ENCODE measurements at places on chromosomes 12 and 14.

- no peak overlapping the region for H3K27ac ChIP-seq
- no peak overlapping the region for H3K4me3 ChIP-seq
- no peaks in the 10 kb centered on the region for H3K36me3 ChIP-seq
These were observed 82.5 kb upstream of the FICD start for GRCh38 chr12:108432423-108433121.

GRCh38 chr12:128690641-128691040, 133.1 kb downstream of the SLC15A4 start:
- no peaks in the 10 kb centered on the region for H3K27me3 ChIP-seq
- no peaks in the 10 kb centered on the region for H3K4me1 ChIP-seq
- DNase-seq, result no peak
- H3K36me3 ChIP-seq, result no peaks in the 10 kb centered on the region

DNA sequence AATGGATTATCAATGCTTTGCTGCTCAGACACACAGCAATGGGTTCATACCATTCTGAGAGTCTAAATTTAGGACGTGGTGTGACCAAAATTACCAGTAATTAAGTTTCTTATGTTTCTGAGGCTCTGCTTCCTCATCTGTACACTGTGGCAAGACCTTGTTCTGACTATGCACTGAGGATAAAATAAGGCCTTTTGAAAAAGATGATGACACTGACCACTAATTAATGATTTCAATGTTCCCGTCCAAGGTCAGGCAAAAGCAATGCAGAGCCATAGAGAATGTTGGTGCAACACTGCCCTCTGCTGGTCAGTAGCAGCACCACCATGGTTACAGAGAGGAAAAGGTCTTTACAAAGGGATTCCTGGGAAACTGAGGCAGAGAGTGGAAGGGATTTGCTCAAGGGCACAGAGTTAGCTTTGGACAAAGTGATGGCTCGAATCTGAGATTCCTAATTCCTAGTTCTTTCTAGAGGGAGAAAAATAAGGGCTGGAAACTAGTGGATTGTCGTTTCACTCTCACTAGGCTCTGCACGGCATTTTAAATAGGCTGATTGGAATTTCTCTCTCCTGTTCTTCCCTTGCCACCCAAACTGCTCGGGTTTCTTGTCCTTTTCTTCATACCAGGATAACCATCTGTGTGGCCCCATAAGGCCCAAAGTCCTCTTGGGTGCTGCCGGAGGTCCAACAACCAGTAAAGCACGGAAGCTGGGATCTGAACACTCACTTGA, 22.3 kb upstream of the P2RX7 start:
- no peaks in the 10 kb centered on the region for H3K4me1 ChIP-seq
- peak; percentile 63 for DNase-seq
- no peaks in the 10 kb centered on the region for H3K36me3 ChIP-seq
- H3K27me3 ChIP-seq, result no peaks in the 10 kb centered on the region

- no peak for DNase-seq
- peaks cover 3% of the 10 kb centered on the region for H3K27me3 ChIP-seq
- H3K4me3 ChIP-seq, result no peak overlapping the region
- H3K4me1 ChIP-seq, result no peaks in the 10 kb centered on the region
These were observed 65.8 kb upstream of the DACT1 start for GRCh38 chr14:58571769-58572472.

DNA sequence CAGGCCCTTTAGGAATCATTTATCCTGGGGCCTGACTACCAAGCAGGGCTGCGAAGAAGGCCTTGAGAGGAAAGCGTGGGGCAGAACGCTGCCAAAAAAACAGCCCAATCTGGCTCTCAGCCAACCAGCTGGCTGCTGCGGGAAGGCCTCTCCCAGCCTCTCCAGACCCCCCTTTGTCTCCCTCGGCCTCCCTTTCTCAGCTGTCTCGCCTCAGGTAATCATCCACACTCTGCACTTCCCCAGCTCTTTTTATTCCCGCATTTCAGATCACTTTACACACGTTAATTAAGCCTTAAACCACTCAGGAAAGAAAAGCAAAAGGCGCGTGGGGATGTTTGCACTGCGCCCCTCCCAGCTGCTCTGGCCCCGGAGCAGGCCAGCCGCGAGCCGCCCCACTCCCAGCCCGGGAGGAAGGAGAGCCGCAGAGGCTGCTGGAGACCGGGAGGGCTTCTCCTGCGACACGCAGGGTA, 208.2 kb upstream of the FOXN3 start:
- DNase-seq, result no peak
- no peaks in the 10 kb centered on the region for H3K27me3 ChIP-seq
- H3K4me3 ChIP-seq, result no peak overlapping the region
- no peak overlapping the region for H3K27ac ChIP-seq

DNA sequence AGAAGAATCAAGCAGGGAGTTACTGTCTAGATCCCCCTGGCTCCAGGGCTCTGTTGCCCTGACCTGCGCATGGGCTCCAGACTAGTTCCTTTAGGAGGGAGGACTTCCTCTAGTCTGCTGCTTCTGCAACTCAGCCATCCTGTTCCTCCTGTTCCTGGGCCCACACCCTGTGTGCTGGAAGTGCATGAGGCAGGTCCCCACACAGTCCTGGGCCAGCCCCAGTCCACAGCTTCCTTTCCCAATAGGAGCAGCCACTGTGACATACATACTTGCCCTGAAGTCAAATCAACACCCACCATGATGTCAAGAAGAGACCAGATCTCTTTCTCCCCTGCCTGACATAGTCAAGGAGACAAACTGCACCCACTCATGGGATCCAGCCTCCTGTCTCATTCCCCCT, 1.3 kb downstream of the SDR9C7 start:
- no peaks in the 10 kb centered on the region for H3K4me1 ChIP-seq
- peaks cover 4% of the 10 kb centered on the region for H3K27me3 ChIP-seq
- no peak overlapping the region for H3K27ac ChIP-seq
- no peak overlapping the region for H3K4me3 ChIP-seq

DNA sequence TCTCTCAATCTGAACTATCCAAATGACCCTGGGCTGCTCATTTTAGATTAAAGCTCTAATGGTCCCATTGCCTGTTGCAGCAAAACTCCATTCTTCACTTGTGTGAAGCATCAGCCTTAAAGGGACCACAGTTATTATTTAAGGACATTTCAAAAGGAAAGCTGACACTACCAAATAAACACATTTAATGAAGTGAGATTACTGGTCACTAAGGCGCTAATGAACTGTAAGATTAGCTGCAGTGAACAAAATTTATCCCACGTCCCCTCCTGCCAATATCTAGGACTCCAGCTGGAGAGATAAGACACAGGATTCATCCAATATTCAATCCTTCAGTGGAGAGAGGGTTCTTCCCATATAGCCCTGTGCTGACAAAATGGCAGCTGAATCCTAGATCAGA, 1029.2 kb upstream of the SEL1L start:
- no peaks in the 10 kb centered on the region for H3K36me3 ChIP-seq
- no peaks in the 10 kb centered on the region for H3K27me3 ChIP-seq
- no peak overlapping the region for H3K4me3 ChIP-seq
- DNase-seq, result no peak
- no peaks in the 10 kb centered on the region for H3K4me1 ChIP-seq

DNA sequence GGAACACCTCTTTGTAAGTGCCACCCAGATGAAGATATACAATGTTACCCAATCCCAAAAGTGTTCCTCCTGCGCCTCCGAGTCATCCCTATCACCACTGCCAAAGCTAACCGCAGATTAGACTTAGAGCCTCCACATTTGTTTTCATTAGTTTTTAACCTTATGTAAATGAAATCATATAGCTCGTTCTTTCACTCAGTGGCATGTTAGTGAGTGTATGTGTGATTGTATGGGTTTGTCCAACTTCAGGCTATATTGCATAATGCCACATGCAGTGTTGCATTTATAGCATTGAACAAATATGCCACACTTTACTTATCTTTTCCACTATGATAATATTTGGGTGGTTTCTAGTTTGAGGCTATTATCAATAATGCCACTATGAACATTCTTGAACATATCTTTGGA, 18.0 kb downstream of the MAP1LC3B2 start:
- H3K4me1 ChIP-seq, result no peaks in the 10 kb centered on the region
- H3K27me3 ChIP-seq, result no peaks in the 10 kb centered on the region
- H3K27ac ChIP-seq, result no peak overlapping the region
- no peaks in the 10 kb centered on the region for H3K36me3 ChIP-seq
- no peak for DNase-seq
- H3K4me3 ChIP-seq, result no peak overlapping the region

DNA sequence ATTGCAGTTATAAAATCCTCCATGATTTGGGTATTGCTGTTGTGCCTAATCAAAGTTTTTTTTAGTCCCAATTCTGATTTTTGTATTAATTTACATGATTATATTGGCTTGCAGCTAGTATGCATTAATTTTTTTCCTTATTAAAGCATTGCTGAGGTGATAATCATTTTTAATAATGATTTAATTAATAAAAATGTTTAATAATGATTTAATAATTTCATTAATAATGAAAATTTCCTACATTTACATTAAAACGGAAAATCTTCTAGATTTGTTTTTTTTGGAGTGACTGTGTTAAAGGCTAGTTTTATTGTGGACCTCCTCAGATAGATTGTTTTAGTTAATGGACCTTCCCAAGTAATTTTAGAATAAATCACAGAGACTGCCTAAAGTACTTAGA, 79.6 kb downstream of the CCDC91 start:
- no peaks in the 10 kb centered on the region for H3K36me3 ChIP-seq
- H3K27me3 ChIP-seq, result no peaks in the 10 kb centered on the region

DNA sequence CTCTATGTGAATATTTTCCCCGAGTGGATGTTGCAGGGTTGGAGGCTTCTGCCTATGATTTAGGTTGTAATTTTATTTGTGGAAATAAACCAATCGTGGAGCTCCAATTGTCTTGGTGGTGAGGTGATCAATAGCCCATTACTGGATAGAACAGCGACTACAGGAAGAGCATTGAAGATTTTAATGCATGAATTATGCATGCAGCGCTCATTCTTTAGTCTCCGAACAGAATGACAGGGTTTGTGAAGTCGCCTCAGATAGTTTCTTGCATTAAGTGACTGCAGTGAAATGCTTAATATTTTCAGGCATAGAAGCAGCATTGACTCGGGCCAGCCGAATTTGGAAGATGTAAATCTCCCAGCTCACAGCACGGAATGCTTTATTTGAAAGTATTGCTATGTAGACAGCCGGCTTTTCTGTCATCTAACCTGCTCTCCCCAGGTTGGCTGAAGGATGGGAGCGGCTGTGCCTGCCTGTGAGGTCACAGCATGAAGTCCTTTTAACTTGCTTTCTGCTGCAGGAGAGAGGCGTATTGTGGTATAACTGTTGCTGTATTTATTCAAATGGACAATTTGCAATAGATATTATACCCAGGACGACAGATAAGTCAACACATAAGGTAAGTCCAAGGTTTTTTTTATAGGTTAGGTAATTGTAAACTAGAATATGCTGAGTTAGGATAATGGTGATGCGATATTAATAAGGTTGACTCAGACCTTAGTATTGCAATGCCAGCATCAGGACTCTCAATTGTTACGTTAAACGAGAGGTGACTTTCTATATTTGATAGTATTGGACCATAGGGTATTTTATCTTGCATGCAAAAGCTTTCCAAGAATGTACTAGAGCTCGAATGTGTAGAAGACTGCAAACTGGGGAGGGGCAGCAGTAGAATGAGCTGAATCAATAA, 135.7 kb downstream of the CNTN1 start:
- no peaks in the 10 kb centered on the region for H3K4me1 ChIP-seq
- no peaks in the 10 kb centered on the region for H3K36me3 ChIP-seq
- no peaks in the 10 kb centered on the region for H3K27me3 ChIP-seq
- no peak overlapping the region for H3K4me3 ChIP-seq
- H3K27ac ChIP-seq, result no peak overlapping the region

GRCh38 chr12:58633479-58633878, 286.8 kb downstream of the LRIG3 start:
- peak; percentile 24 for DNase-seq
- no peaks in the 10 kb centered on the region for H3K36me3 ChIP-seq
- no peaks in the 10 kb centered on the region for H3K4me1 ChIP-seq

- no peak for DNase-seq
- H3K36me3 ChIP-seq, result no peaks in the 10 kb centered on the region
- no peaks in the 10 kb centered on the region for H3K27me3 ChIP-seq
- no peaks in the 10 kb centered on the region for H3K4me1 ChIP-seq
These were observed 67.1 kb downstream of the PPFIA2 start for GRCh38 chr12:81692008-81692407.

DNA sequence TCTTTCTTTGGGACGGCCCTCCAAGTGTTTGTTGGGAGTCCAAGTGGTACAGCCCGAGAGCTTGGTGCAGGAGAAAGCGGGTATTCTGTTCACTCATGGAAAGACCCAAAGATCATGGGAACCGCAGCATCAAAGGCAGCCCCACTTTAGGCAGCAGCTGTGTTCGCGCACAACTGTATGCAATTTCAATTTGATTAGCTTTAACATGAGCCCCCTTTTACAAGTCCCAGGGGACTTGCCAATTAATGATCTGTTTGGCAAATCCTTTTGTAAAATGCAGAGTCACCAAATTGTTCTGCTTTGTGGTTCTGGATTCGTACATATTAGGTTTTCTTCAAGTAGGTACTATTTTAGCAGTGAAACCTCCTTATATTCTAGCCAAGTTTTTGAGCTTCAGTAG, 217.7 kb downstream of the AACS start:
- no peaks in the 10 kb centered on the region for H3K4me1 ChIP-seq
- no peak overlapping the region for H3K4me3 ChIP-seq
- no peaks in the 10 kb centered on the region for H3K27me3 ChIP-seq
- no peak for DNase-seq

GRCh38 chr14:51442513-51443175, 202.6 kb downstream of the TMX1 start:
- no peaks in the 10 kb centered on the region for H3K36me3 ChIP-seq
- DNase-seq, result peak; percentile 86
- H3K4me1 ChIP-seq, result peaks cover 37% of the 10 kb centered on the region

- H3K4me1 ChIP-seq, result peaks cover 16% of the 10 kb centered on the region
- no peaks in the 10 kb centered on the region for H3K36me3 ChIP-seq
- H3K27ac ChIP-seq, result no peak overlapping the region
These were observed 34.1 kb upstream of the ITPR2 start for GRCh38 chr12:26867080-26867479.

DNA sequence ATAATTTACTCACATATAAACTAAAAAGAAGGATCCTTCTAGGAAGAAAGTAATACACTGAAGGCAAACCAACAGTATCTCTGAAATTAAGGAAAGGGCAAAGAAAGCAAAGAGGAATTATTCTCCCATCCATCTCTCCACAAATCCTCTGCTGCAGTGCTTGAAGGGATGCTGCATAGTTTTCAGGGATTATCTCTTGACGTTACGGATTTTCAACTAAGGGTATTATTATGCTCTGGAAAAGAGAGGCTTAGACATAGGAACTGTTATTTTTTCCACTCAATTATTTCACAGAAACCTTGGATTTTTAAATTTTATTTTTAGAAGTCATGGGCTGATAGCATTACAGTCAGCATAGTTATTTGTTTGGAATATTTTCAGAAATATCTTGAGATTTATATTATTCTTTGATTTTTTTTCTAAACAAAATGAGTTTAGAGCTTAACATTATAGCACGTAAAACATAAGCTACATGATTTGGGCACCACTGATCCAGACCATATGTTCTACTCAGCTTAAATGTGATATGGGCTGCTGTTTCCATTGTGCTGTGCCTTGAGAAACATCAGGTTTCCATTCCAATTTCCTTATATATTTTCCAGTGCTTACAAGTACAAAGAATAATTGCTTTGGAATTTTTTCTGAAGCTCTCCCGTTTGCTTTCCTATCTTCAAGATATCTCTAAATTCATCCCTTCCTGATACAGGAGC, 57.9 kb upstream of the DCN start:
- H3K27me3 ChIP-seq, result no peaks in the 10 kb centered on the region
- no peak for DNase-seq
- no peak overlapping the region for H3K27ac ChIP-seq
- H3K4me1 ChIP-seq, result no peaks in the 10 kb centered on the region
- no peaks in the 10 kb centered on the region for H3K36me3 ChIP-seq
